ENCODE measurements at places on chromosomes 4 and X.

- DNase-seq: no peak
Measured at GRCh38 chrX:44945736-44946135, 72.7 kb downstream of the KDM6A start.

DNA sequence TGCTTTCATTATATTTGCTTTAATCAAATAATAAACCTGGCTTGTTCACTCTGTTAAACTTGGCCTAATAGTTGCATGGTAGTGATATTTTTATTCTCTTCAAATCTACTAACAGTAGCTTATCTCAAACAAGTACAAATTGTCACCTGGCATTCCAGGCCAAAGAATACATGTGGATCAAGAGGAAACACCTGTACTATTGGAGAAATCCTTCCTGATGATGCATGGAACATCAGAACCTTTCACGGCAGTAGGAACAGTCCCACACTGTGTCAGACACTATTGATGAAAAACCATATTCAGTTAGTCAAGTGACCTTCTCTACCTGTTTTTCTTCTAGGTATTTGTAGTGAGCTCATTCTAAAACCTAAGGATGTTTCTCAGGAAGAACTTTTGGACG is 17.0 kb downstream of the MTHFD2L start:
- no peak for DNase-seq

GRCh38 chrX:43716696-43717095 is 60.6 kb downstream of the MAOA start:
- no peak for DNase-seq

DNA sequence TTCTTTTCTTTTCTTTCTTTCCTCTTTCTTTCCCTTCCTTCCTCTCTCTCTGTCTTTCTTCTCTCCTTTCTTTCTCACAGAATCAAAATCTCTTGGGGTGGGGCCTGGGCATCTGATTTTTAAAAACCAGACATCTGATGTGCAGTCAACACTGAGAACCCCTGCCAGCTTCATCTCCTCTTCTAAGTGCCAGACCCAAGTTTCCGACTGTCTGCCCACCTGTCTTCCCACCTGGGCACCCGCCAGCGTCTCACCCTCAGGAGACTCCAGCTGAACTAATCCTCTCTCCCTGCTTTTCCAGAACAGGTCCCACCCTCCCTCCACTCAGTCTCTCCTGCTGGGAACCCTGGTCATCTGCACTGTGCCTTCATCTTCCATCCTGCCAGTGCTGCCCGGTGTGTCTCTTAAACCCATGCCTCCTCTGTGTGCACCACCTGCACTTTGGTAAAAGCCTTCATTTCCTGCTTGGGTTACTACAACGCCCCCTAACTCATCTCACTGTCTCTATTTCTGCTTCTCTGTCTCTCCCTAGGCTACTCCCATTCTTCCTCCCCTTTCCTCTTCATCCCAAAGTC is 2.8 kb downstream of the SOD3 start:
- no peak for DNase-seq

- DNase-seq: no peak
Measured at GRCh38 chr4:100049872-100050271, 99.8 kb upstream of the H2AZ1 start.

Data from stimulated activated naive CD4-positive, alpha-beta T cell (primary cell).